ENCODE measurements at places on chromosomes 6 and 20.

DNA sequence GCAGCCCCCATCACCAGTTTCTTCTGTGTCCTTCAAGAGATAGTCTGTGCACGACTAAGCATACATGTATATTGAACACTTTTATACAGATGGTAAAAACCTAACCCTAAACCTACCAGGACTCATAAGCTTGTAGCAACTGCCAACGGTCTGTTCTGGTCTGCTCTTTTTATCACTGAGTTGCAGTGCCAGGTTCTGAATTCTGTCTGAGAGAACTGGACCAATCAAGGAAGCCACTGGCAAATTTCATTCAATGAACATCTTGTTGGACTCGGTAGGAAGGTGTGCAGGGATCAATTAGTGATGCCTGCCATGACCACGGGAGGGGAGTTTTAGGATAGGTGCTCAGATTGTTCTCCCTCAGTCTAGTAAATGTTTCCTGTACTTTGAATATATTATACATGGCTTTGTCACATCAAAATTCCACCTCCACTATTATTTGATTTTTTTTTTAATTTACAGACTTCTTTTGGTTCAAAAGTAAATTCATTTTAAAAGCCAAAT, 146.8 kb downstream of the EYA2 start:
- no peak for DNase-seq

- DNase-seq, result no peak
Measured at GRCh38 chr20:44110816-44111568, 76.0 kb downstream of the JPH2 start.

DNA sequence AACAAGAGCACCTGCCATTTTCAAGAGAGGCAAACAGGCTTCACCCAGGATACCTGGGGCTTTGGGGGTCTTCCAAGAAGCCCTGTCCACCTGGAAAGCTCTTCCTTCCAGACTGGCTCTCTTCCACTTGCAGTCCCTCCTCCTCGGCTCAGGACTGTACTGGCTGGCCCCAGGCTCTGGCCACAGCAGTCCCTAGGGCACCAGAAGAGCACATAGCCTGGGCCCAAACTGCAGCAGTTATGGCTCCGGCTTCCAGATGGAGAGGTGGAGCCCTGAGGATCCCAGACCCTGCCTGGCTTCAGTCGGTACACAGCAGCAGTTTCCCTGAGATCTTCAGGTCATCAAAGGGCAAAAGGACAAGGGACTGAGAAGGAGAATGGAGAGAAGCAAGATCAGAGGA, 1.6 kb upstream of the SLC35B2 start:
- no peak for DNase-seq

DNA sequence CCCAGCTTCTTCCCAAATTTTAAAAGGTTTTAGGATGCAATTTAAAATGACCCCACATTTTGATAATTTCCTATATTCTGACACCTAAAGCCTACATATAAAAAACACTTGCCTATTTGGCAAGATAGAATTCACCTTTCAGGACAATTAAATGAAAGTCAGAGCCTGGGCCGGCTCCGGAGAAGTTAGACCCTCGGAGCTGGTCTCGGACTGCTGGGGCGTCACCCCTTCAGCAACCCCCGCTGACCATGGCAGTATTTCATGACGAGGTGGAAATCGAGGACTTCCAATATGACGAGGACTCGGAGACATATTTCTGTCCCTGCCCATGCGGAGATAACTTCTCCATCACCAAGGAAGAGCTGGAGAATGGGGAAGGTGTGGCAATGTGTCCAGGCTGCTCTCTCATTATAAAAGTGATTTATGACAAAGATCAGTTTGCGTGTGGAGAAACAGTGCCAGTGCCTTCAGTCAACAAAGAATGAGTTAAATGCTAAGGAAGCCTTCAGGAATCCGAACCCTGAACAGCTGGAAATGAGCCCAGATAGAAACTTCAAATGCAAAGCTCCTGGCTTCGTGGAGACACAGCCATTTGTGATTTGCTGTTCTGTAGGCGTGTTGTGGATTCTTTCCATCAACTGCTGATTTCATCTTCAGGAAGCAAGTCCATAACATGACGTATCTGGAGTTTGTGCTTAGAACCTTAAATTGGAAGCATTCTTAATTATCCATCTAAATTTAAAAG, 16.0 kb downstream of the TCFL5 start:
- no peak for DNase-seq

GRCh38 chr6:100472674-100473073, 8.0 kb upstream of the SIM1 start:
- DNase-seq, result no peak

Data from stimulated activated CD4-positive, alpha-beta T cell treated with anti-CD3 and anti-CD28 coated beads, Interleukin-1b, Interleukin-23, amount 100 ng/mL, for 24 hours (primary cell).